Renal cortical epithelial cell (primary cell): ENCODE measurements at places on chromosomes 12 and 14. TPM values are rescaled to one million over a fixed set of nuclear protein-coding genes. Genes with fewer than 3 reads are reported as not detected.

KIF26A gene
- total RNA-seq: under 0.01 and 0.05 TPM in 2 replicates

ARL1 gene
- total RNA-seq: 112 and 213 TPM in 2 replicates

GUCY2C gene
- total RNA-seq: not detected in 2 replicates

FOXN4 gene
- total RNA-seq: not detected in 2 replicates

CLEC4C gene
- total RNA-seq: not detected in 2 replicates

TAS2R10 gene
- total RNA-seq: 3.0 TPM in 1 of 2 replicates, not detected in the other

PRIMA1 gene
- total RNA-seq: not detected in 2 replicates

KRT74 gene
- total RNA-seq: not detected in 2 replicates

LTBR gene
- 58.5 and 103 TPM in 2 replicates for total RNA-seq

GLIPR1L1 gene
- total RNA-seq: not detected in 2 replicates

TTLL5 gene
- total RNA-seq: 16.5 and 34.1 TPM in 2 replicates

MYO1H gene
- total RNA-seq: not detected in 2 replicates
